ENCODE measurements at places on chromosomes 6 and 20.

DNA sequence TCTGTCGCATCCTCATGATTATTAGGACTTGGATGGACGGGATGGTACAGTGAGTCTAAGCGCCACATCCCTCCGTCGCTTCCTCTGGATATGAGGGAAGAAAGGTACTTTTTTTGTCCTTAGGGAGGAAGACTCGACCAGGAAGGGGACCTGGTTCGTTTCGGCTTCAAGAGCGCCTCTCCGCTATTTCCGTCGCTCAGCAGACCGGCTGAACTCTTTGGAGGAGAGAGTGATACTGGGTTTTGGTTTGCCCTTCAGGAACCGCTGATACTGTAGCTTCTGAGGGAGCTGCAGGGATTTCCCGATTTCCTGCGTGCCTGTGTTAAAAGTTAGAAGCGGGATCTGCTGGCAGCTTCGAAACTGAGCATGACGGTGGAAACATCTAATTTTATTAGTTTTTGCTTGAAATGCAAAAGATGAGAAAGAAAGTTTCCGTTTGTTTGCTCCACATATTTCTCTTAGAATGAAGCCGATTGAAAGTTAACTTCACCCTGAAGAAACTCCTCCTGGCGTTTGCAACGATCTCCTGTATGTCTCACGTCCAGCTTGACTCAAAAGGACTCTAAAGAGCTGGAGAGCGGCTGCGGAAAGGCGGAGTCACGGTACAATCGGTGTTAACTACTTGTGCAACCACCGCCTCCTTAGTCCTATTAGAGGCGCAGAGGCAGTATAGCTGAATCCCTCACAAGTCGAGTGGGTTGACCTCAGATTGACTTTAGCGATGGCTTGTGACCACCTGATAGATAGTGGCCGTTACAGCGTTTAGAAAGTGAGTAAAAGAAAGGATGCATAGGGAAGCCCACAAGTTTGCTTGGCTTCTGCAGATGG, 129.4 kb downstream of the TRIM27 start:
- DNase-seq: peak; percentile 81

- no peak for DNase-seq
These were observed 58.1 kb downstream of the INSM1 start for GRCh38 chr20:20425823-20426654.

- DNase-seq: no peak
These were observed 26.3 kb downstream of the CDH26 start for GRCh38 chr20:59984541-59984940.

DNA sequence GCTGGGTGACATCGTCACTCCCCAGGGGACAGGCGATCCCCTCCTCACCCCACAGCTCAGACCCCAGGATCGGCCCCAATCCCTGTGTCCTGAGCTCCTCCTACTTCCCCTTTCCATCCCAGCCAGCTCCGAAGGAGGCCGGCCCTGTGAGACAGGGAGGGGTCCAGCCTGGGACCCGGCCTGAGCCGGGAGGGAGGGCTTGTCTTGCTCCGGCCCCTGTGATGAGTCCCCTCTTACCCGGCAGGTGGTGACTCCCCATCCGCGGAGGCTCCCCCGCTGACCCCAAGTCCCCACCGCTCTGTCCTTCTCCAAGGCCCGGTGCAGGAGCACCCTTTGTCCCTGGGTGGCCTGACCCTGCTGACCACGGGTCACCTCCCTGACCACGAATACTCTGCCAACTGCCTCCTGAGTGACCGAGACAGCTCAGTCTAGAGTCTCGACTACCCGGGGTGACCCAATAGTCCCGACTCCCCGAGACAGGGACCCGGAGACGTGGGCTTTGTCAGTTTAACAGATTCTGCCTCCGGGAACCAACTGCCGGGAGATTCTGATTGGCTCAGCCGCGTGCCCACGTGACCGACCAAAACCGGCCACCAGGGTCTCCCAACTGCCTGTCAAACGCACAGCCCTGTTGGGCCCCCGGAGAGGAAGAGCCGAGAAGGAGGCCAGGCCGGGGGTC, 187.4 kb upstream of the PROKR2 start:
- DNase-seq: peak; percentile 53

DNA sequence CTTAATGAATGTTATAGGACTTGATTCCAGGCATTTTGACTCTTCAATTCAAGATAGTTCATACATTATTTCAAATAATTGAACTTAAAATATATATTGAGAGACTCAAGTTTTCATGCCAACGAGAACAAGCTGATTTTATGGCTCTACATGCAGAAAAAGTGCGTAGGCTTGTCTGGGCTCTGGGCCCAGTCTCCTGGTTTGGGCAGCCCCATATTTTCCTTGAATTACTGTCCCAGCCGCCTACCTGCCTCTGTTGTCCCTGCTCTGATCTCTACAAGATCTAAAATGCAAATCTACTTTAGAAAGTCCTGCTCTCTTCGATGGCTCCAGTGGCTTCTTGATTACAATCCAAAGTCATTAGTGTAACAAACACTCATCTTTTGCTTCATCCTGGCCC, 537.4 kb upstream of the CHD6 start:
- no peak for DNase-seq
